ENCODE measurements at places on chromosomes 4 and X.
A peak's percentile ranks its signal among the peaks of the same experiment; 100 is the strongest.

DNA sequence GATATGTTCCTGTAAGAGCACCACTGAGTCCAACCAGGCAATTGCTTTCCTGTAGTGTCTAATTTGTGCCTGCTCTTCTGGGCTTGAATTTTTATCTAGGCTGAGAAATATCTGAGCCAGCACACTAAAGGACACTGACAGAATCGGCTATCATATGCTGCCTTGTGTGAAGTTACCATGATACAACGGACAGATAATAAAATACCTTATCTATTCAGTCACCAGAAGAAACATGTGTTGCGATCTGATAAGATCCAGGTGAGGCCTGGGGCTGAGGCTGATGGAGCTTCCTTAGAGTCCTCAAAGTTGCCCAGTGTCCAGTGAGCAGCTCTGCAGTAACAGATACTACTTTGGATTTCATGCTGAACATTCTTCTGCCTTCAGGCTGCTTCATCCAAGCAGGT lies 111.8 kb downstream of the ZNF518B start:
- DNase-seq, result no peak

GRCh38 chr4:87042986-87043820 lies 108.4 kb downstream of the AFF1 start:
- no peak for DNase-seq

- no peak for DNase-seq
These were observed 83.7 kb upstream of the ADRA2C start for GRCh38 chr4:3682236-3683076.

DNA sequence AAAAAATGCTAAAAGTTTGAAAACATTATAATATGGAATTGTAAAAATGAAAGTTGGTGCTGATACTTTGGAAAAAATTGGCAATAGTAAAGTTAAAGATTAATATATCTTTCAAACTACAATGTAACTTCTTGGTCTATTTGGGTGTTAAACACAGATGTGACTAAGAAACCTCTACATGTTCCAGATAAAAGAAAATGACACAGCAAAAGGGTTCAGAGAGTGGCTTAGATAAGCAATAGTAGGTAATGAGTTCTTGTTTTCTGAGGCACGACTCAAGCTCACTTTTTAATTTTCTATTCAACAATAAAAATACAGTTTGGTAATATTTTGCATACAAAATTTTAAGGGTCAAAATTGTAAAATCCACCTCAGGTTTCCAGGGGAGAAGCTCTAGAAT lies 292.7 kb downstream of the GALNTL6 start:
- no peak for DNase-seq

DNA sequence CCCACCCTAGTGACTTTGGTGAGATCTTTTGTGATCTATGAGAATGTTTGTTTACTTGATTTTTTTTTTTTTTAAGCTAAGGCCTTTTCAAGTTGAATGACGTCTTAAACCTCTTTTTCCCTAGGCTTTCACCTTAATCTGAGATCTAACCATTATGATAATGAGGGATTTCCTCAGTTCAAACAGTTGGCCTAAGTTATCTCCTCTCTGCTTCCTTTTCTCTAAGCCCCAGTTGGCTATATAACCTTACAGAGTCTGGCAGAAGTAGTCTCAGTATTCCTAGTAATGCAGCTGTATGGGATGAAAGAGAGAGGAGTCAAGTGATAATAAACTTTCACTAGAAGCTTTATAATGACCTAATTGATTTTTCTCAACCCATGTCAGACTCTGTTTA lies 99.0 kb downstream of the STIM2 start:
- no peak for DNase-seq

GRCh38 chr4:2082118-2082517 lies 23.0 kb downstream of the NAT8L start:
- no peak for DNase-seq

DNA sequence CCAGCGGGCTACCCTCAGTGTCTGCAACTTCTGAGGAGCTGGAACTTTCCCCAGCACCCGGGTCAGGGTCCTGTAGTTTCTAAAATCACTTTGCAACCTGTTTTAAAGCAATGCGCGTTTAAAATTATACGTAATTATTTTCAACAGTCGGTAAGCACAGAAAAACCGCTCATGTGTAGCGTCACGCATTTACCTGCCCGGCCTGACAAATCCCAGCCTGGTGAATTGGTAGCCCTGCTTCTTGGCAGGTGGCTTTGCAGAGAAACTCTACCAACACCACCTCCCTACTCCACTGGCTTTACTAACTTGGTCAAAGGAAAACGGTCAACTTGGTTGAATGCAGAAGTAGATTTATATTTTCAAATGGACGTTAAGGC lies 640 bp downstream of the BANK1 start:
- DNase-seq, result no peak

DNA sequence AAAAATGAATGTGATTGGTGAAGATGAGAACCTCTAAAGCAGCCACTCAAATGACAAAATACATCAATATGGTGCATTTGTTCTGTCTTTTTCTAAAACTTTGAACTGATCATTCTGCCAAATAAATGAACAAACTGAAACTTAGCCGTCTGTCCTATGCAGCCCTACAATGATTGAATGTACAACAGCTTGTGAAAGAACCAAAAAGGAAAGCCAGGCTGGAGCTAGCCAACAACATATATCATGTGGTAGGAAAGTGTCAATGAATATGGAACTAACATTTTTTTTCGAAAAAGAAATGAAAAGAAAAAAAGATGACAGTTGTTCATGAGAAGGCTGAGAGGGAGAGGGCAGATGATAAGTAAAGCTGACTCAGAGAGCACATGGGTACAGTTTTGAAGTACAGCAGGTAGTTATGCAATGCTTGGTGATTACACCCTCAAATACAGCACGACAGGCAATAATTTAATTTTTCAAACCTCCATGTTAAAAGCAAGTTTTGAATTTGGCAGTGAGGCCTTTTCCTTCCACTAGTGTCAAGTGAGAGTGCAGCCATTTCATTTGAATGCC lies 21.2 kb upstream of the SLC7A11 start:
- DNase-seq, result no peak

DNA sequence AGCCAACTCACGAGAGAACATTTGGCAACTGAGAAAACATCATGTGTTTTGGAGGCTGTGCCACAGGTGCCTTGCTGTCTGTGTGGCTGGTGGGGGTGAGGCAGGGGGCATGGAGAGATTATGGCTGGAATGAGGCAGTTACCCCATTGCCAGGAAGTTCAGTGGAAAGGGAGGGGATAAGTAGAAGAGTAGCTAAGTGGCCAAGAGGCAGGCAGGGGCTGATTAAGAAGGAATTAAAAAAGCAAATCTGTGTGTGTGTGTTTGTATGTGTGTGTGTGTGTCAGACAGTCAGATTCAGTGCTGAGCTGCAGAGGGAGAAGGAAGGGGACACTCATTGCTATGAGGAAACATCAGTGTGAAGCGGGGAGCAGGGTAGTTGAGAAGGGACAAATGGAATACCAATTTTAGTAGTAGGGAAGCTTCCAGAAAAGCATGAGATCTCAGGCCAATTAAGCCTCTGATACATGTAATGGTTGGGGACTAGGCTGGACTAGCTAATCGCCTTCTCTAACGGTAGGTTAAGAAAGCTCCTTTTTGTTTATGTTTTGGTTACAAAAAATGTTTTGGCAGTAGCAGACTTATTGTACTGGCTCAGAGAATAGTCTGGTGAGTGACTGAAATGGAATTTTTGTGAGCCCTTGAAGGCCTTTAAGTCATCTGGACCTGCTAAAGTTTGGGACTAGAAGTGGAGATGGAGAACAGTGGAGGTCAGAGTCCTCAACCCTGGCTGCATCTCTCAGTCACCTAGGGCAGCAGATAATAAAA lies 18.5 kb downstream of the TMEM164 start:
- no peak for DNase-seq

DNA sequence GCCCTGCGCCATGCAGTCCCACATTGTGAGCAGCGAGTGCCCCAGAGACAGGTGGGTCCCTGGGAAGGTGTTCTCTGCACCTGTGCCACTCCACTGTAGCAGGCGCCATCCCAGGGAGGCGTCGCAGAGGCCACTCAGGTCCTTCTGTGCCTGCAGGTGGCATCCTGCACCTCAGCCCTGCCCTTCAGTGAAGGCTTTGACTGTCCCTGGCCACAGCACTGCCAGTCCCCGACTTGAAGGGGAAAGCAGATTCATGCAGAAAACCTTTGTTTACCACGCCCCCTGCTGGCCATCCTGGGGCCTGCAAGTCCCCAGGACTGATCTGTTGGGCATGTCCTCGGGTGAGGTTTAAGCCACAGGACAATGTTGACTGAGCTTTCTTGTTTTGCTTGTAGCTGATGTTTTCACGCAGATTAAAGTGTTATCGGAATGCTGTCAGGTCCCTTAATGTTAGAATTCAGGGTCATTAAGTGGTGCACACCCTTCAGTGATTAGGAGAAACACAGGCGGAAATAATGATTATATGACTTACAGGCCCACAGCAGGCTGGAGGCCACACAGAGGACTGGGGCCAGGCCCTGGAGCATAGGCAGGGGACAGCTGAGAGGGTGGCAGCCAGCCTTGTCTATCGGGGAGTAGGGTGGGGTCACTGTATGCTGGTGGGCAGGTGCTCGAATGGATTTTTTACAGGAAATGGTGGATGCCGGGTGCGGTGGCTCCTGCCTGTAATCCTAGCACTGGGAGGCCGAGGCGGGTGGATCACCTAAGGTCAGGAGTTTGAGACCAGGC lies 5.0 kb downstream of the TACC3 start:
- DNase-seq, result peak; percentile 78

DNA sequence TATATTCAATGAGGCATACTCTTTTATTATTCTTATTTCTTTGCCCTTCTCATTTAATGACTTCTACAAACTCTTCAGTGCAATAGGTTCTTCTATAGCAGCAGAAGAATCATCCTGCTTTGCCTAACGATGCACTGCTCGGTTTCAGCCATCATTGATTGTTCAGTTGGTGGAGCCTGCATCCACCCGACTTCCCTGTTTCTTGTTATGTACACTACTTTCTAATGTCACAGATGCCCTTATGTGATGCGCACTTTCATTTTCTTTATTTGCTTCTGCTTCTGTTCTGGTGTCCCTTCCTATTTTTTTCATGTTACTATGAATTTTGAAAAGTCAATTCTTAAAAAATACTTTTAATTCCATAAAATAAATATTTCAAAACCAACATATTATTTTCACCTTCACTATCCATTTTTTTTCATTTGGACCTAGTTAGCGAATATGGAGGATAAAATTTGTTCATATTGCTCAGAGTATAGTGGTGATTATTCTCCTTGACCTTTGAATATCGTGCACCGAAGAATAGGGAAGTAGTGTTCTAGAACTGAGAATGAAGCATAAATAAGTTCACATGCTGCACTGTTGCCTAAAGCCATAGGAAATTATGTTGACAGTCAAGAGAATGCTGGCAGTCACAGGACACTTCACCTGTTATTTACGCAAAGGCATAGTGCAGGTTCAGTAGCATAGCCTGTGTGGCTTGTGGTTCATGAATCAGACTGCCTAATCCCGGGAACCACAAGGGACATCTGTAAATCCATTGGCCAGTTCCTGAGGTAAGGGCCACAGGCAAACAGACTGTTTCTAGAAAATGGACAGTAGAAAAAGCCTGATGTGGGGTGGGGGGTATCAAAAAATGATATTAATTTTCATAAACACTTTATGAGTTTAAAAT lies 21.3 kb upstream of the SFRP2 start:
- DNase-seq, result no peak

GRCh38 chr4:54909961-54910360 lies 215.4 kb downstream of the KDR start:
- no peak for DNase-seq

DNA sequence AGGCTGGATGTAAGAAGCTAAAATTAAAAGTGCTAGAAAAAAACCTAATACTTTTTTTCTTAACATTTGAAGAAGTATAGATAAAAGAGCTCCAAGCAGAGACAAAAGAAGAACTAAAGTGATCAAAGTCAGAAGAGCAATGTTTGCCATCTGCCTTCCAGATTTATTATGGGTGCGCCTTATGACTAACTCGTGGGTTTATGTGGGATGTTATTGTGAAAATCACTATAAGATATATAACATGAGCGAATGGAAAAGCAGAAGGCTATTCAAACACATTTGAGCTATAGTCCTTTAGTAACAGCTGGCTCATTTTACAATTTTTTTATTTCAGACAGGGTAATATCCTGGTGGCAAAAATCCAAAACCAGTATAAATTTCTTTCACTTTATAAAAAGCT lies 1040.7 kb downstream of the RAPGEF2 start:
- no peak for DNase-seq

- no peak for DNase-seq
These were observed 1017.5 kb upstream of the TENM3 start for GRCh38 chr4:181225616-181226261.

DNA sequence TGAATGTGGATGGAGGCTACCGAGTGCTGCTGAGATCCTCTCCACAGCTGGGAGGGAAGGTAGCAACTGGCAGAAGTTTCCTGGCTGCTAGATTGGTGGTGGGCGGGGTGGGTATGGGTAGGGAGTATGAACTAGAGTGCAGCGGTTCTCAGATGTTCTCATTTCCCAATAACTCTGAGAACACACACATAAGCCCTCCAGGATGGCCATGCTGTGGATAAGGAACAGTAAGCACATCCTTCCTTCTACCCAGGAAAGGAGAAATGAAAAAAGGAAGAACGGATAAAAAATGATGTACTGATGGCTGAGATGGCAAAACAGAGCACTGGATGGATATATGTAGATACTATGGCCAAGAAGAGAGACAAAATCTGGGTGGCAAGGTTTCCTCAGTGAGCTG lies 116.0 kb downstream of the ZNF827 start:
- DNase-seq, result no peak

DNA sequence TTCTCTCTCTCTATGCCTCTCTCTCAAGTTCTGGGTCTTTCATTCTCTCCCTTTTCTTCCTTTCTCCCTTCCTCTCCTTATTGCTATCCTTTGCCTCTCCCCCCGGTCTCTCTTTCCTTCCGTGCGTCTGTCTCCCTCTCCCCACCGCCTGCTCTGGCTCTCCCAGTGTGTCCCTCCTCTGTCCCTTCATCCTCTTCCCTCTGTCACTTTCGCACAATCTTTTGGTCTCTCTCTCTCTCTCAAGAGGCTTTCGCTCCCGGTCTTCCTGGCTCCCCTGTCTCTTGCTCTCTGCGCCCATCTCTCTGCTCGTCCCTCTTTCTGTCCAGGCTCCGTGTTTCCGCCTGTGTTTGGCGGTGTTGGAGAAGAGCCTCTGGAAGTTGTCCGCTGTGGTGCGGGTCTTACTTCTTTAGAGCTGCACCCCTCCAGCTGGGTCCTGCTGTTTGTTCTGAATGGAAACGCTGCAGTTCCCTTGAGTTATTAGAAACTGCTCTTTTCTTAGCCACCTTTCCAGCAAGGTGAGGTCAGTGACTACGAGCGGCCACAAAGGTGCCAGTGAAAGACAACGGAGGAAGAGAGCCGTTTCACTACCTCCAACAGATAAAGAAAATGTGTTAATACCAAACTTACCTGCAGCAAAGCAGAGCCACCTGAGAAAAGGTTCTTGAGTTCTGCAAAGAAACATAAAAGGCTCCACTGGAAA lies 1.1 kb downstream of the BMPR1B start:
- DNase-seq, result no peak

GRCh38 chr4:5330339-5330989 lies 279.2 kb downstream of the STK32B start:
- no peak for DNase-seq

GRCh38 chrX:102784550-102784949 lies 64.0 kb downstream of the GPRASP3 start:
- no peak for DNase-seq

- DNase-seq, result no peak
These were observed 79.6 kb downstream of the ANTXR2 start for GRCh38 chr4:79993476-79993875.

- no peak for DNase-seq
These were observed 68.0 kb downstream of the OPHN1 start for GRCh38 chrX:68365341-68365740.

- no peak for DNase-seq
These were observed 286.3 kb upstream of the AGA start for GRCh38 chr4:177728361-177729152.

All from stimulated activated CD8-positive, alpha-beta memory T cell treated with anti-CD3 and anti-CD28 coated beads, Interleukin-4, amount 100 ng/mL, for 4 hours (primary cell).